Mucosa of descending colon (tissue), 3 donors: ENCODE measurements at places on chromosomes 3 and 15. TPM values are rescaled to one million over a fixed set of nuclear protein-coding genes. Genes with fewer than 3 reads are reported as not detected.
A peak's percentile ranks its signal among the peaks of the same experiment; 100 is the strongest.

GRCh38 chr3:55526332-55527030 is 39.4 kb upstream of the WNT5A start:
- DNase-seq = no peak

GRCh38 chr15:85584872-85585271 is 204.5 kb downstream of the AKAP13 start:
- no peak for DNase-seq

DNA sequence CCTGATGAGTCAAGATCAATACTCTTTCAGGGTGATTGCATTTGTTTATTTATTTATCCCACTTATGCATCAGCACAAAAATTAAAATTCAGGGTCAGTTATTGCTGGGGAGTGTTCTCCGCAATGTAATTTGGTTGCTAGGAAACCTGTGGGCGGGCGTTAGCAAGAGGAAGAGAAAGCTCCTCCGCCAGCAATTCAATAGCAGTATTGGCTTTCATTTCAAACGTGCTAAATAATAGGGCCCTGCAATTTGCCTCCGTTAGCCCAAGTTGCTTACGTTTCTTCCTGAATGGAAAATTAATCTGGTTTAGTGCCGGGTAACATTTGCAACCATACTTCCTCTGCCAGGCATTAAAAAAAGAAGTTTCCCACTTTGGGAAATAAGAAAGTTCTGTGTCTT is 35.5 kb upstream of the PLCL2 start:
- DNase-seq = peak; percentile 71

GRCh38 chr3:6222069-6222468 is 638.8 kb upstream of the GRM7 start:
- DNase-seq = no peak

DNA sequence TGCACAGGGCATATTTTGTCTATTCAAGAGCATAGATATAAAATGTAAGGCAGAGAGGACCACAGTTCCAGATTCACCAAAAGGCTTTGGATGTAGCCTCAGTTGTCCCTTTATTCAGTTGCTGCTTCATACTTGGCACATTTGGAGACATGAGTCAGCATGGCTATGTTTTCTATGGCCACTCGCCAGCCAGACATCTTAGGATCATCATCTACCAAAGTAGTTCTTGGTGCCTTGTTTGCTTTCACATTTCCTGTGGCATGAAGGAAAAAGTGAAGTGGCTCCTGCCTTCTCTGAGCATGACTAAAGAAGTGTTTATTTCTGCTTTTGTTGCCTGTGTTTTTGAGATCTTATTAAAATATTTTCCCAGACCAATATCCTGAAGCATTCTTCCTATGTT is 7.2 kb downstream of the SUSD5 start:
- no peak for DNase-seq

DNA sequence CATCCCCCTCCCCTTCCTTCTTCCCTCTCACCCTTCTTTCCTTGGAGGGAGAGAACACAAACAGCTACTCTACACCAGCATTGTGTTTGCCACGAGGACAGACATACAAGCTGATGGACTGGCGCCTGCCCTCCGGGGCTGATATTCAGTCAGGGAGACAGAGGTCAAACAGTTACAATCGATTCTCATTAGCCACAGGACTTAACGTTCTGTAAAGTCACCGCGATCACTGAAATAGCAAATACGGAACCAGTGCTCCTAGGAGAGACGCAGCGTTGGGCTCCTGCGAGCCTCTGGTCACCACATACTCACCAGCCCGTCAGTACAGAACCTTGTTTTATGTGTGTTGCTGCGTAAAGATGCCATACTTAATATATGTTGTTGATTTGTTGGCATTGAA is 108.8 kb downstream of the LRRK1 start:
- no peak for DNase-seq

- DNase-seq = peak; percentile 89
Measured at GRCh38 chr3:188154014-188154808, at the start of gene LPP. Gene LPP (plus strand): TSS chr3:188154157. CDS start chr3:188406121, 251,964 bp downstream.

DNA sequence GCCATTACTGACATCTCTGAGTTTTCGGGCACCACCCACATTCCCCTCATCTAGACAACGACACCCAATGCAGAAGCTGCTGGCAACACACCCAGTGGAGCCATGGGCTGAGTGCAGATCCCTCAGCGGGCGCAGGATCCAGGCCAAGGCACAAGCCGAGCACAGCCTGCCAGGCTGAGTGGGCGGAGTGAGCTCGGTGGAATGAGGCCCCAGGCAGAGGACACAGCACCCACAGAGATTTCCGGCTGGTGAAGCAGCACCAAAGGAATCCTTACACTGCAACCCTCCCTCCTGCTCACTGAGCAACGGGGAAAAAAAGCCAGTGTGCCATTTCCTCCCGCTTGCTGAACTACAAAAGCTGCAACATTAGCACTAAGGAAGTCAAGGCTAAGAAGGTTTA is 34.3 kb downstream of the ZMAT3 start:
- peak; percentile 68 for DNase-seq

GRCh38 chr15:93524432-93524831 is 435.4 kb upstream of the RGMA start:
- DNase-seq = no peak

GRCh38 chr15:56240390-56240789 is 3.3 kb downstream of the RFX7 start:
- DNase-seq = no peak

DNA sequence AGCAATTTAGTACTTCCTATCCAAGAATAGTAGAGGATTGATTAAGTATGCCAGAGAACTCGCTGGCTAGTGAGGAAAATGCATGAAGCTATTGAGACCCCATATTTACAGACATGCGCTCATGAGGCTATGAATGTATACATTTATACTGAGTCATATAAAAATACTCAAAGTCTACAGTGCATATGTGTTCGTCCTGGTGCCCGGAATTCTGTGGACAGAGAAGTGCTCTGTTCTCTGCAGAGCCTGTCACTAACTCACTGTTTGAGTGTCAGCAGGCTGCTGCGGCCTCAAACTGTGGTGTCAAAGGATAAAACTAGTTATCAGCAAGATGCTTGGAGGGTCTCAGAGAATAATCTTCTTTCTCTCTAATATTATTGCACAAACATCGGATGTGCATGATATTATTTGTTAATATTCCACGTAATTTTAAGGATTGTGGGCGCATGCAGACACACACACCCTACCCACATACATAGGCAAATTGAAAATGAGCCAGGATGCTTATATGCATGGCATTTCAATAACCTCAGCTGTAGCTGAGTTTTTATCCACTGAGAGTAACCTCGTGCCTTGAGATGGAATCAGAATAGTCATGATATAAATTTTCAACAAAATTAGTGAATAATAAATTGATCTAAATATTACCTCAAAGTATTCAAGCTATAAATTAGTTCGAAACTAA is 50.0 kb upstream of the TSC22D2 start:
- DNase-seq = no peak

DNA sequence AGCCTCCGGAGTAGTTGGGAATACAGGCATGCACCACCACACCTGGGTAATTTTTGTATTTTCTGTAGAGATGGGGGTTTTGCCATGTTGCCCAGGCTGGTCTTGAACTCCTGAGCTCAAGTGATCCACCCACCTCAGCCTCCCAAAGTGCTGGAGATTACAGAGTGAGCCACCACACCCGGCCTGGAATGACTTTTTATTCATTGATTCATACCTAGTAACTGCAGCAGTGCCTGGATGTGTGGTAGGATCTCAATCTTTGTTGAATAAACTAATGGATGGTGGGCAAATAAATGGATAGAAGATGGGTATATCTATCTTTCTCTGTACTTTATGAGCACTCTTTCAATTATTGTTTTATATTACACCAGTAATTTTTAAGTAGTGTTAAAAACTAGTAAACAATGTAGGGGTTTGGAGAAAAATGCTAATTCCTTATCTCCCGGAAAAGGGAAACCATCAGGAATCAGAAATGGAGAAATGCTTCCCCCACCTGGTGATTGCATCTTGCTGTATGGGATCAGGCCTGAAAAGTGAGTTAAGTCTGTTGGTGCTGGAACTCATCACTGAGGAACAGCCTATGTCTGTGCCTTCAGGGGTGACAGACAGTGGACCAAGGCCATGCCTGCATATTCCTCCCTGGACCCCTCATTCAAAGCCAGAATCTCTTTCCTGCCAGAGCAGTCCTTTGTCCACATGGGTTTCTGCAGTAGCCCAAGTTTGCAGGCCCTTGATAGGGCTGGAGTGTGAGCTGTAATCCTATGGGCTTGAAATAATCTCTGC is 161.0 kb upstream of the CTDSPL start:
- DNase-seq = no peak

DNA sequence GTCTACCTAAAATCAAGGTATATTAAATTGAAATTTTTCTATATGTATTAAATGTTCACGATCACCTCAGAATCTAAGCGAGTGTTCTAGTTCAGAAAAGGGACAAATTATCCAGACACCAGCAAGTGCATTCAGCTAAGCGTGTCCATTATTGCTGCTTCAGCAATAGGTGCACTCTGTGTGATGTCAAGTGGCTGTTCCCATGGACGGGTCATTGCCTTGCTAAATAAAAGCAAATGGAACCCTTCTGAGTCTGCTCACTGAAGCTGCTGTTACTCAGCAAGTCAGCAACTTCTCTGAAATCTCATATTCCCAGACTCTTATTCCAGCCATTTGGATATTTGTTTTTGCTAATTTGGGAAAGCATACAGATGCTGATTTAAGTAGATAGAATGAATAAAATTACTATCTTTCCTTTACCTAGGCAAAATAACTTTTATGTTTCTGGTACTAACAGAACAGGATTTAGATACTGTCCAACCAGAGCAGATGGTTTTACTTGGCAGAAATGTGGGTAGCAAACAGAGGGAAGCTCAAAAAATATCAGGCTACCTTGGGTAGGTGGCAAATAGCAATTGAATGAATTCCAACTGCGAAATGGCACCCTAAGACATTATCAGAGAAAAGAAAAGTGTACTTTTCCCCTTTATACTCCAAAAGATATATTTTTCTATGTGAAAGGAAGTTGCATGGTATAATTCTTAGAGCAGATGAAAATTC is 407.0 kb downstream of the GAP43 start:
- no peak for DNase-seq

DNA sequence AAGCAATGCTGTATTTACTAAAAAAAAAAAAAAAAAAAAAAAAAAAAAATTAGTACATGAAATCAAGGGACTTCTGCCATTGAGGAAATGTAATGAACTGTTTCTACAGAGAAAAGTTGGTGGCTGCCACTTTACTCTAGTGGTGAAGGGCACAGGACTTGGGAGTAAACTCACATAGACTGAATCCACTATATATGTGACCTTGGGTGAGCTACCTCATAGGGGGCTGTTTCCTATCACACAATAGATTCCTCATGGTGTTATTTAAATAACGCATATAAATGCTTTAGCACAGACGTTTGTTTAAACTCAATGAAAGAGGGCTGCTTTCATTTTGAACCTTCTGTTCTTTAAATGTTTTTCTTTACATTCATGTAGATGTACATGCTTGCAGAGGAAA is 25.8 kb downstream of the TERC start:
- DNase-seq = no peak

DNA sequence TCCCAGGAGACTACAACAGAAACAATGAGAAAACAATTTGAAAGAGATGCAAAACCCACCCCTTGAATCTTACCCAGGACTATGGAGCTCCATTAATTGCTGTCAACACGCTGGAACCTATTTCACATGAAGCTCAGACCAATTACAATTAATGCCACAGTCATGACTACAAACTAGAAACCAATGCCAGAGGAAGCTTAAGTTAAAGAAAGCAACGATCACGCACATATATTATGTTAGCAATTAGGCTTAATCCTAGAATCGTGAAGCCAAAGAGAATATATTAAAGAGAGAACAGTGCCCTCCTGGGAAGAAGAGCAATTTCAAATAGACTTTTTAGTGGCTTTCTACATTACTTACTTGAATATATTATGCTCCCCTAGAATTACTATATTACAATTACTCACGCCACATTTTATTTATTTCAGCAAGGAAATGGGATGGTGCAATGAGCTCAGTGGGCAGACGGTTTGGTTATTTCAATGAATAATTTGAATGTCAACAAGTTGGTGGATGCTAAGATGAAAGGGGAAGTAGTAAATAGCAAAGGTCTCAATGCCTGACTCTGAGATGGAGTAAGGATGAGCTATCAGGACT is 125.5 kb downstream of the GREM1 start:
- no peak for DNase-seq

GRCh38 chr3:159922193-159922840 is 66.3 kb upstream of the IL12A start:
- DNase-seq = no peak

- peak; percentile 27 for DNase-seq
Measured at GRCh38 chr3:64667887-64668581, 19.8 kb downstream of the ADAMTS9 start.

NCEH1 gene
- 21.5 TPM for total RNA-seq

TF gene
- 0.51 TPM for total RNA-seq

PLAAT1 gene
- 0.73 TPM for total RNA-seq

MOBP gene
- total RNA-seq = 1.4 TPM

ST6GAL1 gene
- total RNA-seq = 53.6 TPM

SLC7A14 gene
- total RNA-seq = 2.9 TPM
